HTR-8/SVneo (cell line): ENCODE measurements at places on chromosomes 16 and 17.

GRCh38 chr16:75301804-75302203, 50.4 kb upstream of the BCAR1 start:
- no peak for DNase-seq

DNA sequence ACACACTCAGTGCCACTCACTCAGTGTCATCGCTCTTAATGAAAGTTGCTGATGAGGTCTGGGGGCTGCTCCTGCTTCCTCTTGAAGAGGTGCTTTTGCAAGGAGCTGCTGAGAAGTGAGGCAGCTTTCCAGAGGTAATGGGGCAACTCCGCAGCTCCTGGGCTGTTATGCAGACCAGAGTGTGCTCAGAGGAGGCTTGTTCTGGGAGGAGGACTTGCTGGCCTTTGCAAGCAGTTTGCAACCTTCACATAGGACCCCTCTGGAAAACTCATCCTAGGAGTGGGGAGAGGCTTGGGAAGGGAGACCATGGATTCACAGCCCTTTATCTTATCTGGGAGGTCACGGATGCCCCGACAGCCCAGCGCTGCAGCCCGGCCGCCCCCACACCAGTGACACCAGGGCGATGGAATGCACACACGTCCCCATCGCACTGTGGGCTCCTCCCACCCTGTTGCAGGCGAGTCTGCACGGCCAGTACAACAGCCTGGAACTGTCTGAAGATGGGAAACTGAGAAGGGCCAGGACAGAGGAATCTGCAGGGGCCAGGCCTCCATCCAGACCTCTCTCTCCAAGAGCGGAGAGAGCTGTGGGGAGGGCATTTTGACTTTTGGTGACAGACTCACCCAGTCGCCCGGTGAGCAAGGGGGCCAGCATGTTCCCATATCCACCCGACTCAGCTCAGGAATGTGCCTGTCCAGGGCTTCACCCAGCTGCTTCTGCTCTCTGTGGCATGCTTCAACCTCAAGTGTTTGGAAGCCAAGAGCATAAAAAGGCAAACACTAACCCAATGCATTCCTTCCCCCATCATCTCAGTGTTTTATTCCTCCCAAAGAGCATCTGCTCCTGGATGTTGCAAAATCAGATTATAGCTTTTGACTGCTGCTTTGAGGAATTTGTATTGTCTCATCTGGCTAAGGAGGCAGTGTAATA, 78.6 kb upstream of the ZNF469 start:
- peak; percentile 88 for DNase-seq

DNA sequence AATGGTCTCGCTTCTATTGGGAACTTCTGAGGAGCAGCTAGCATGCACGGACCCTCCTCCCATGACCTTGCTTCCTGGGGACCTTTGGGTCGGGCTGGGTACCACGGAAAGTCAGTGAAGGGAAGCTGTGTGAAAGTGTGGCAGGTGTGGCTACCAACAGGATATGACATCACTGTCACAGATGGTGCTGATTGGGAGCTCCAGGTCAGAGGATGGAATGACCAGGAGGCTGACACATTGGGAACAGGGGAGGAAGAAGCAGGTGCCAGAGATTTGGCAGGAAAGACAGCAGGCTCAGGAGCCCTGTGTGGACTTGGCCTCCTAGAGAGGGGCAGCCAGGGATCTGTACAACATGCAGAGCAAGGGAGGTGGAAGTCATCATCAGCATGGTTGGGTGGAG, 34.0 kb downstream of the CPNE2 start:
- no peak for DNase-seq

DNA sequence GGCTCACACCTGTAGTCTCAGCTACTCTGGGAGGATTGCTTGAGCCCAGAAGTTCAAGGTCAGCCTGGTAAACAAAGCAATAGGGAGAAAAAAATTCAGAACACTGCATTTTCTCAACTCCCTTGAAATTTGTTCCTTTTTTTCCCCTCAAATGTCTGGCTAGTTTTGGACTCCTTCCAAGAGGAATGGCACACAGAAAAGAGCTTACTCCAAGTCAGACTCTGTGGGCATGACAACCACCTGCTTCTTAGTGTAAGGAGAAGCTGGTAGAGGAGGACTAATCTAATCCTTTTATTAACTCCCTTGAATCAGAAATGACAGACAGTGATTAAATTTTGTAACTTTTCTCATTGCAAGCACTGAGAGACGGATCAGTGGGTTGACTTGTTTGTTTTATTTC, 27.9 kb upstream of the HYDIN start:
- DNase-seq, result no peak

DNA sequence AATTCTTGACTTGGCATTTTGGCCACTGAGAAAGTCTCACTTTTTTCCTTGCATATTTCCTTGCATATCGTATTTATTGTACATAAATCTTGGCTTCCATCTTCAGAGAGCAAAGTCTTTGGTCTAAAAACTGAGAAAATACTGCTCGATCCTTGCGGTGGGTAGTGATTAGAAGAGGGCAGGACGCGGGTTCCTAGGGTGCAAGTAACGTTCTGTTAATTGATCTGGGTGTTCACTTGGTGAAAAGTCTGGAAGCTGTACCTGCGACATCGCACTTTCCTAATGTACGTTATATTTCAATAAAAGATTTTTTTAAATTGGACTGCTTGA, 758 bp upstream of the UBALD2 start:
- DNase-seq, result no peak

GRCh38 chr17:3873862-3874261, 19.0 kb downstream of the CAMKK1 start:
- DNase-seq, result no peak

- no peak for DNase-seq
Observed at GRCh38 chr16:86604436-86605193, 26.3 kb downstream of the FOXL1 start.

GRCh38 chr17:45371414-45372324, 54.8 kb upstream of the MAP3K14 start:
- peak; percentile 97 for DNase-seq

- peak; percentile 51 for DNase-seq
Observed at GRCh38 chr16:87060034-87060986, 256.9 kb downstream of the C16orf95 start.

DNA sequence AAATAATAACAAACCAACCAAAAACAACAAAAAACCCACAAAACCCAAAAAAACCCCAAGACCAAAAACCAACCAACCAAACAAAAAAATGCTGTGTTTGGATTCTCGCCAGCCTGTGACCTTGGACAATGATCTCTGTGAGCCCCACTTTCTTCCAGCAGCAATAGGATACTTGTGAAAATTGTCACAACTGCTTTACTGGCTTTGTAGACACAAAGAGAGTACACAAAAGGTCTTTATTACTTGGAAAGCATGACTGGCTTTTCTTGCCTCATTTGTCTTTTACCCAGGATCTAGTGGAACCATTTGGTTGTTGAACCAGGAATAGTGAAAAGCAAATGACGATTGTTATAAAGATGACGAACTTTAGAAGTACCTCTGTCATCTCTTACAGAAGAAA, 256.6 kb downstream of the UTP18 start:
- DNase-seq, result no peak

- DNase-seq, result no peak
Observed at GRCh38 chr17:79020631-79021301, 3.2 kb upstream of the C1QTNF1 start.

- no peak for DNase-seq
Observed at GRCh38 chr17:35099908-35100307, 19.8 kb downstream of the RAD51D start.

- peak; percentile 78 for DNase-seq
Observed at GRCh38 chr17:29778956-29779811, 150.8 kb downstream of the SSH2 start.

DNA sequence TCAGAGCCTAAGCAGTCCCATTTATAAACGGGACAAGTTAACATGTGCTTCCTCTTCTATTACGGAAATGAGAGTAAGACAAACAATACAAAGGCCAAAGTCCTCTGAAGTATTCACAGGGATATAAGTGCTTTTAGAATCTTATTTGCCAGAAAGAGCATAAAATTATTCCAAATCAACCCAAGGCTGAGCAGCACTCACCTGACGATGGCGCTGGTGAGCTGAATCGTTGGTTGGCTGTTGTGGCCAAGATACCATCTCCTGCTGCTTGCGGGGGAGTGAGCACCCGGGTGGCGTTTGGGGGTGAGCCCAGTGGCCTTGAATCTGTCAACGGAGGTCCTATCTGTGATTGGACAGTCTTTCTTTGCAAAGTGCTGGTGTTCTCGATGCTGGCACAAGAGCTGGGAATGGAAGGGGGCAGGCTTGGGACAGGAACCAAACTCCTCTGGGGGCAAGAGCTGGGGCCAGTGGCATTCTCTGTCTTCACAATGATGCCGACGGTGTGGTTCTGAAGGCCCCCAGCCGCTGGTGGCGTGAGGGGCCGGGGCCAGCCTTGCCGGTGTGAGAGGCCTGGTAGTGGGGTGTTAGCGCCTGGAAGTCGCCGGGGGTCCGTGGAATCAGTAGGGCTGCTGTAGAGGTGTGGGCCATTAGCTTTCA, 9.5 kb upstream of the DHRS13 start:
- no peak for DNase-seq

DNA sequence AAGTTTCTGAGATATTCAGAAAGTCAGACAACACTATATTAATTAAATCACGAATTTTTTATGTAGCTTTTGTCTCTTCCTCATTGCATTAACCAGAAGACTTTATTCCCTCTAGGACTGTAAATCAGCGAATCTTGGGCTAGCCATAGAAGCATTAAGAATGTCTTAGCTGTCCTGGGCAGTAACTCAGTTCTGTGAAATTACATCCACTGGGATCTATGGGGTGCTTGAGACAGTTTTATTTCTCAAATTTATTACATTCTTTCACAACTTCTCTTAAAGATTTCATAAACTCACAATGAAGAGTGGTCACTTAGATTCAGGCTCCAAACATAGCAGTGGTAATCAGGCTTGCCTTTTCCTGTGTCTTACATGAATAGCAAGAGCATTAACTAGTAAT, 1153.4 kb downstream of the CDH8 start:
- DNase-seq, result no peak

- no peak for DNase-seq
Observed at GRCh38 chr16:684961-685696, 995 bp upstream of the JMJD8 start.

- DNase-seq, result no peak
Observed at GRCh38 chr16:31502981-31503380, 5.2 kb downstream of the RUSF1 start.

GRCh38 chr16:11143372-11144035, 112.5 kb downstream of the SOCS1 start:
- DNase-seq, result no peak

GRCh38 chr16:83791916-83792315, 15.9 kb upstream of the HSBP1 start:
- DNase-seq, result no peak

GRCh38 chr17:8162997-8163977, 539 bp upstream of the VAMP2 start:
- no peak for DNase-seq

GRCh38 chr16:57427824-57428223, 19.4 kb downstream of the CIAPIN1 start:
- no peak for DNase-seq

DNA sequence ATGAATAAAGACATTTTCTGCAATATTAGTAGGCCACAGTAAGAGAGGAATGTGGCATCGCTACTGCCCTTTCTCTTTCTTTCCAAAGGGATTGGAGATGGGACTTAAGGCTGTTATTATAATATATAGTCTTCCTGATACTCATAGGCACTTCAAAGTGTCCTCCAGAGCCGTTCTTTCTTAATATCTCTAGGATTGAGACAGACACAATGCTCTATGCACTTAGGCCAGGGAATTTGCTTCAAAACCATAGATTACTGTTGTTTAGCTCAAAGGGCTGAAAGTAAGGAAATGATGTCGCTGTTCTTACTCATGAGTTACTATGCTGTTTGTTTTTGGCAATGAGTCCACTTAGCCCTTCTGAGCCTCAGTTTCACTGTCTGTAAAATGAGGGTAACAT, 590.5 kb downstream of the CDH11 start:
- DNase-seq, result no peak

DNA sequence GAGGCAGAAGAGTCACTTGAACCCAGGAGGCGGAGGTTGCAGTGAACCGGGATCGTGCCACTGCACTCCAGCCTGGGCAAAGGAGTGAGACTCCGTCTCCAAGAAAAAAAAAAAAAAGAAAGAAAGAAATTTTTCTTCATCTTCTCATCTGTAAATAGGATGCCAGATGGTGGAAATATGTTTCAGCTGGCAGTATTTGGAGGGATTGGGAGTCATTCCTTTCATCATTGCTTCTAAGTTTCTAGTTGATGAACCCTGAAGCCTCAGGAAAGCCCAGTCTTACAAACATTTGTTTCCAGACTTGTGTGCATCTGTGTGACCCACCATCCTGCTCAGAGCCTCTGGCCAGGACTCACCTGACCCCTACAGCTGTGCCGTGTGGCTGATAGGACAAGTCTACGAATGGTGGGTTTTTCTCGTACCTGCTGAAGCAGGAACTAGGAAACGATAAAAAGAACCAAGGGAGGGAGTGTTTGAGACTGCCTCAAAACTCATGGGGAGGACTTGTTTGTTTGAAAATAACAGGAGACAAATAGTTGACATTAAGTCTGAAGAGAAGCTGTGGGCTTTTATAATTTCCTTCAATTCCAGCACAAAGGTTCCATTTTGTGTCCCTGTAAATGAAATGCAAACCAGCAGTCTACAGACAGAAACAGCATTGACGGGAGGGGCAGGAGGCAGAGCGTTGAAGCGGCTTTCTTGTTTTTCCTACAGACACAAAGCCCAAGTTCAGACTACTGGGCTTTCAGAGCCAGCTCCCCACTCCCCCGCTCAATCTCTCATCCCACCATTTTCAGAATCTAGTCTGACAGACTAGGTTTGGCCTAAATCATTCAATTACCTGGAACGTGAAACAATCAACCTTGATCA, 24.9 kb downstream of the CDRT4 start:
- DNase-seq, result no peak

DNA sequence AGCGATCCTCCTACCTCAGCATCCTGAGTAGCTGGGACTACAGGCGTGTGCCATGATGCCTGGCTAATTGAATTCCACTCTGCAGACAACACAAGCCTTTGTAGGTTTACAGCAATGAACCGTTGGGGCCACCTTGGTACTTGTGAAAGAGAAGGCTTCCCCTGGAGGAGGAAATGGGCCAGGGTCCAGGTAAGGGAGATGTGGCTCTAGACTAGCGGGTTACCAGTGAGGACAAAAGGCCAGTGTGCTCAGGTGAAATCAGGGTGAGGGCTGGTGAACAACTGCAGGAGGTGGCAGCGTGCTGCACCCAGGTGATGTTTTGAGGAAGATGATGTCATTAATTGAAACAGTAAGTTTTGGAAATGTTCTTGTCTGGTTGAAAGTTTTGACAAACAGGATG, 6.7 kb downstream of the SDR42E1 start:
- DNase-seq, result no peak

- DNase-seq, result no peak
Observed at GRCh38 chr17:9531034-9531433, 44.6 kb downstream of the STX8 start.

- no peak for DNase-seq
Observed at GRCh38 chr17:9132291-9132690, 111.0 kb downstream of the NTN1 start.

DNA sequence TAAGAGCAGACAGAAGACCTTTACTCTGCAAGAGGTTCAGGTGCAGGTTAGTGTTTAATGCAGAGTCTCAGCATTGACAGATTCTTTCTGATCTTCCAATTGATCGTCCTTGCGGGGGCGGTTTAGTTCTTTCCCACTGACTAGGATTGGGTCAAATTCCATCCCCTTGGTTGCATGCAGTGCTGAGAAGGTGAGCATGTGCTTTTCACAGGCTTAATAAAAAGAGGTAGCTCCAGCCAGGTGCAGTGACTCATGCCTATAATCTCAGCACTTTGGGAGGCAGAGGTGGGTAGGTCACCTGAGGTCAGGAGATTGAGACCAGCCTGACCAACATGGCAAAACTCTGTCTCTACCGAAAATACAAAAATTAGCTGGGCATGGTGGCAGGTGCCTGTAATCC, 7.5 kb upstream of the ITGAD start:
- no peak for DNase-seq

GRCh38 chr17:73754886-73755400, 110.7 kb upstream of the SDK2 start:
- DNase-seq, result no peak
